Stimulated activated CD4-positive, alpha-beta T cell treated with anti-CD3 and anti-CD28 coated beads, Interleukin-2, amount 100 ng/mL, for 4 hours (primary cell): ENCODE measurements at places on chromosomes 7 and 10.

DNA sequence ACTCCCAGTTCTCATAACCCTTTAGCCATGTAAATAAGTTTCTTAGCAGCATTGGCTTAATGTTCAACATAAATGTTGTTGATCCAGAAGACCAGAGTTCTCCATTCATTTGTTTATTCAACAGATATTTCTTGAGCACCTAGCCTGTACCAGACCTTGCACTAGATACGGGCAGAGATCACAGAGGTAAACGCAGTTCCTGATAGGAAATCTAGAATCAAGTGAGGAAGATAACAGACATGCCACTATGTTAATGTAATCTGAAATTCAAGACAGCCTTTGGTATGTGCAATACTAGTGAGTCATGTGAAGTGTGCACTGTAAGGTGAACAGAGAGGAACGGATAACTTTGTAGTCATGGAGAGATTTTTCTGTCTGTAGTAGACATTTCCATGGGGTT lies 3.0 kb downstream of the BUB3 start:
- no peak for DNase-seq

DNA sequence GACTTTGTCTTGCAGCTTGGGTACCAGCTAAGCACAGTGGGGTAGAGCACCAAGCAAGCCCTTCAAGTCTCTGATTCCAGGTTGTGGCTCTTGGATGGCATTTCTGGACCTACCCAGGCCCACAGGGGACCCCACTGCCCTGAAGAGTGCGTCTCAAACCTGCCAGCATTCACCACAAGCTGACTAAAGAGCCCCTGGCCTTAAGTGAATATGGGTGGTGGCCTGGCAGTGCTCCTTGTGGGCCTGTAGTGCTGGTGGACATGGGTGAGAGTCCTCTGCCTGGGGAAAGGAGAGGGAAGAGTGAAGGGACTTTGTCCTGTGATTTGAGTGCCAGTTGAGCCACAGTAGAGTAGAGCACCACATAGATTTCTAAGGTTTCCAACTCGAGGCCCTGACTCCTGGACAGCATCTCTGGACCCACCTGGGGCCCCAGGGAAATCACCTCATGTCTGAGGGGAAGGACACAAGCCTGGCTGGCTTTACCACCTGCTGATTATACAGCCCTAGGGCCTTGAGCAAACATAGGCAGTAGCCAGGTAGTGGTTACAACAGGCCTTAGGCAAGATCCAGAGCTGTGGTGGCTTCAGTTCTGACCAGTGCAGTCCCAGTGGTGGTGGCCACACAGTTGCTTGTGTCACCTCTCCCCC lies 23.7 kb downstream of the GSDME start:
- DNase-seq, result no peak

- no peak for DNase-seq
Observed at GRCh38 chr7:152336754-152337368, 98.9 kb downstream of the KMT2C start.

- DNase-seq, result no peak
Observed at GRCh38 chr10:124226271-124227054, 133.1 kb upstream of the CHST15 start.

DNA sequence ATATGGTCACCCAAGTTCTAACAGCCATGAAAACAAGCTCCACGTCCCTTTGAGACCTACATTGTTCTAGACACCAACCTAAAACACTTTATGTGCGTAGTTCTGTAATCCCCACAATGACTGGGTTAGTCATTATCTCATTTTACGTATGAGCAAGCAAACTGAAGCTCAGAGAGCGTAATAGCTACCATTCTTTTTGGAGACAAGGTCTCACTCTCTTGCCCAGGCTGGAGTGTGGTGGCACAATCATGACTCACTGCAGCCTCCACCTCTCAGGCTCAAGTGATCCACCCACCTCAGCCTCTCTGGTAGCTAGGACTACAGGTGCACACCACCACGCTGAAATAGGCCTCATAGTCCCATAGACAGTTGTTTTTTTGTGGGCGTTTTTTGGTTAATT lies 10.5 kb downstream of the DAGLB start:
- DNase-seq, result no peak

DNA sequence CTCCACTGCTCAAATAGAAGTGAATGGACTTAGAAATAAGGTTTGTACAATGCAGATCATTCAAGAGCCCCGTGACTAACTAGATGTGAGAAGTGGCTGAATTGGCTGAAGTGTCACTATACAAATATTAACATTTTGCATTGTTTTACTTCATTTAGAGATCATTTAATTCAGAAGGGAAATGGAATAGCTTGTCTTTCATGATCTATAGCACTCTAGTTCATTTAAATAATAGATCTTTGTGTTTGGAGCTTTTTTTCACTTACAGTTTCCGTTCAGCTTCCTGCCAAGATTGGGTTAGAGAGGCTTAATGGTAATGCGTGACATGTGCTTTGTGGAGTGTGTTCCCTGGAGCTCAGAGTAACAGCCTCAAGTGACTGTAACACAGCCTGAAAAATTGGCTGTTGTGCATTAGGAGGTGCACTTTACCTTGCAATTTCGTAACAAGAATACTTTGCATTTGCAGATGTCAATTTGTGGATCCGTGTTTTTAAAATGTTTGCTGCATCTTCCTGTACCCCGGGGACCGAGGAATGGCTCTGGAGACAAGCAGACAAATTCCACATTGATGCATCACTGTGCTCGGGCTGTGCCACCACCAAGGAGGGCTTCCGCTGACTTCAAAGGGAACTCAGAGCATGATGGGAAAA lies 170.3 kb downstream of the NRP1 start:
- DNase-seq, result no peak

DNA sequence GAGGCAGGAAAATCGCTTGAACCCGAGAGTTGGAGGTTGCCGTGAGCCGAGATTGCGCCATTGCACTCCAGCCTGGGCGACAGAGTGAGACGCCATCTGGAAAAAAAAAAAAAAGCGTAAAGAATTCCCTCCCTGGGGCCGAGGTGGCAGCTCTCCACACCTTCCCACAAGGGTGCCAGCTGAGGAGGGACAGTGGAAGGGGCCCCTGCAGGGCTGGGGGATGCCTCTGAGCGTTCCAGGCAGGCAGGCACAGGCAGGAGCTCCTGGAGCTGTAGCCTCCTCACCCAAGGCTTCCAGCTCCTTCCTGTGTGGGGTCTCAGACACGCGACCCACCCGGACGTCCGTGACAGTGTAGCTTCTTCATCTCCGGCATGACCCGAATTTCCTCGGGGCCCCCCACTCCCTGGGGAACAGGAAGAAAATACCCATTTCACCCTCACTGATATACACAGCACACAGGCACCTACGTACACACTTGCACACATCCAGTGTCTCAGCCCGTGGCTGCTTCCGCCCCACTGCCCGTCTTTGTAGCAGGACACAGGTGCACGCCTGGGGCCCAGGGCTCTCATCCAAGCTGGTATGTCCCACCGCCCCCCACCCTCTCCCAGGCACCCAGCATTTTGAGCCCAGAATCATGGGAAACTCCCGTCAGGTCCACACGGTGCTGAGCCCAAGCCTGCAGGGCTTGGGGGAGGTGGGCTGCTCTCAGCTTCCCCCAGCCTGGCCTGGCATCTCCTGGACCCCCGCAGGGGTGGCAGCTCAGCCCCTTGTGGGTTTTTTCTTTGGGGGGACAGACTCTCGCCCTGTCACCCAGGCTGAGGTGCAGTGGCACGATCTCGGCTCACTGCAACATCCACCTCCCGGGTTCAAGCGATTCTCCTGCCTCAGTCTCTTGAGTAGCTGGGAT lies 25.7 kb downstream of the GRIFIN start:
- no peak for DNase-seq

- DNase-seq, result no peak
Observed at GRCh38 chr10:60208676-60209269, 180.9 kb downstream of the ANK3 start.

GRCh38 chr7:41786944-41787343 lies 84.1 kb upstream of the INHBA start:
- DNase-seq, result no peak

GRCh38 chr7:95316588-95316987 lies 7.7 kb downstream of the PON1 start:
- no peak for DNase-seq

- DNase-seq, result no peak
Observed at GRCh38 chr7:35430547-35431153, 176.8 kb upstream of the TBX20 start.

DNA sequence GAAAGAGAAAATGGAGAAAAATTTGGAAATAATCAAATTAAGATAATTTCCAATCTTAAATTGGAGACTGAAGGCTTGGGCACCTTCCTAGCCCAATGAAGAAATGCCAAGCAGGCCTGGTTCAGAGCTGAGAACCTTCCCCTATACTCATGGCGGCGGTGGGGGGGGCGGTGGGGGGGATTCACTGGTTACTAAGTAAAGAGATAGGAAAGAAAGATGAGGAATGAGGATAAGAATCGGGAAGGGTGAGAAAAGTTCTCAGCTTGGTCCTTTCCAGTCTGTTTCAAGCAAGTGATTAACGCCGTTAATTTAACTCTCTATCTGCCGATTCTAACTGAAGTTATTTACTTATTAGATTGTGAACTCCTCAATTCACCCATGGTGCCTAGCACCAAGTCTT lies 41.5 kb downstream of the DPY19L1 start:
- no peak for DNase-seq

DNA sequence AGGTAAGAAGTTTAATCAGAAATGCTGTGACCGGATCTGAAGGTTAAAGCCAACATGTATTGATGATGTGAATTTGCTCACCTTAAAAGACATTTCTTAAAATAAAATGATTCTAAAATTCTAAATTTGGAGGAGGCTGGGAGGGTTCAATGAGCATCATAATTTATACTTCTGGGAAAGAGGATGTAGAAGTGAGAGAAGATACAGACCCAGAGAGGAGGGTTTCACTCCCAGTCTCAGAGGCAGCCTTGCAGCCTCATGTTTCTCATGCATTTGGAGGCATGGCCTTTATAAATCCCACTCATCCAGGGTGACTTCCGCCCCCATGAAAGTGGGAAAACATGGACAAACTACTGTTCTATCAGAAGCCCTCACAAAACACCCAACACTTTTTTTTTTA lies 305.6 kb upstream of the PITRM1 start:
- no peak for DNase-seq

GRCh38 chr7:91265693-91266066 lies 1.4 kb downstream of the FZD1 start:
- no peak for DNase-seq

GRCh38 chr10:72459301-72459700 lies 104.6 kb upstream of the DNAJB12 start:
- DNase-seq, result no peak

DNA sequence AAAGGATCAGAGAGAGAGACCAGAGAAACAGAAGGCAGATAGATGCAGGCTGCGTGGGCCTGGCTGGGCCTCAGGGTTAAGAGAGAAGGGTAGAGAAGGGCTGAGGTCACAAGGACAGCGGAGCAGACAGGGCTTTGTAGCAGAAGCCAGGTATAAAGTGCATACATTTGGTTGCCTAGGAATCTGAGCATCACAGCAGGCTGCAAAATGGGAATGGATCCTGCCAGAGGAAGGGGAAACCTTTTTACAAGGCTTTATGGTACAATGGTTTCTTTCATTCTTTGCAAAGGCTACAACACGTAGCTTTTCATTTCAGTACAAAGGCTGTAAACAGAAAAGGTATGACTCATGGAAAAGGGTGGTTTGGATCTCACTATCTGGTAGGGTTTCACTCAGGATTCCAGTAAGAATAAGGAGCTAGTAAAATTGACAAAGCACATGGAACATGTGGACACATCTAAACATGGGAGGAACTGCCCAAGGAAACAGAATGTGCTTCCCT lies 275.1 kb downstream of the DOCK4 start:
- no peak for DNase-seq

GRCh38 chr10:51321980-51322379 lies 247.7 kb downstream of the PRKG1 start:
- DNase-seq, result no peak

DNA sequence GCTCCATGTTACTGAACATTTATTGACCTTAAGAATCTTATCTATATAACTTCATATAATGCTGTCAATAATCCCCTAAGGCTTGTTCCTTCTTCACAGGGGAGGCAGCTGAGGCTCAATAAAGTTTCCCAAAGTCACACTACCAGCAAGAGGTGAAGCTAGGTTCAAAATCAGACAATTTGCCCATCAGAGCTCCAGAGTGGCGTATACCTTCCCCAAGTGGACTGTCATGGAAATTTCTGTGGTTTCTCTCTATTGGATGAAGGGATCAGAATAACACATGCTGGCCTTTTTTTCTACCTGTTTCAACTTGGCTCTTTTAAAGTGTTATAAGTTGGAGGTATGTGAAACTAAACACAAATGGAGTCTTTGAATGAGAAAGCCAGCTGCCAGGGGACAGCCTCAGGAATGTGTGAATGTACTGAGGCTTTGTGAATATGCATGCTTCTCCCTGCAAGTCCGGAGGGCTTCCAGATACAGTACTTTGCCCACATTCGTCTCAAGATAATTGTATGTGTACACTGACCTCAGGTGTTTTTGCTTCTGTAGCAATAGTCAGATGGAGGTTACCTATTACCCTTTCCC lies 656.3 kb upstream of the CELF2 start:
- DNase-seq, result no peak

- no peak for DNase-seq
Observed at GRCh38 chr7:72307566-72307965, 104.6 kb downstream of the CALN1 start.

- DNase-seq, result no peak
Observed at GRCh38 chr7:25481891-25482290, 253.6 kb upstream of the NPVF start.

GRCh38 chr10:132479024-132479602 lies 58.5 kb upstream of the INPP5A start:
- DNase-seq, result no peak

GRCh38 chr10:61169294-61169693 lies 225.3 kb upstream of the RHOBTB1 start:
- no peak for DNase-seq

- no peak for DNase-seq
Observed at GRCh38 chr10:123259081-123259480, 104.9 kb downstream of the BUB3 start.

- DNase-seq, result peak; percentile 15
Observed at GRCh38 chr7:25028370-25029021, 48.5 kb upstream of the OSBPL3 start.

DNA sequence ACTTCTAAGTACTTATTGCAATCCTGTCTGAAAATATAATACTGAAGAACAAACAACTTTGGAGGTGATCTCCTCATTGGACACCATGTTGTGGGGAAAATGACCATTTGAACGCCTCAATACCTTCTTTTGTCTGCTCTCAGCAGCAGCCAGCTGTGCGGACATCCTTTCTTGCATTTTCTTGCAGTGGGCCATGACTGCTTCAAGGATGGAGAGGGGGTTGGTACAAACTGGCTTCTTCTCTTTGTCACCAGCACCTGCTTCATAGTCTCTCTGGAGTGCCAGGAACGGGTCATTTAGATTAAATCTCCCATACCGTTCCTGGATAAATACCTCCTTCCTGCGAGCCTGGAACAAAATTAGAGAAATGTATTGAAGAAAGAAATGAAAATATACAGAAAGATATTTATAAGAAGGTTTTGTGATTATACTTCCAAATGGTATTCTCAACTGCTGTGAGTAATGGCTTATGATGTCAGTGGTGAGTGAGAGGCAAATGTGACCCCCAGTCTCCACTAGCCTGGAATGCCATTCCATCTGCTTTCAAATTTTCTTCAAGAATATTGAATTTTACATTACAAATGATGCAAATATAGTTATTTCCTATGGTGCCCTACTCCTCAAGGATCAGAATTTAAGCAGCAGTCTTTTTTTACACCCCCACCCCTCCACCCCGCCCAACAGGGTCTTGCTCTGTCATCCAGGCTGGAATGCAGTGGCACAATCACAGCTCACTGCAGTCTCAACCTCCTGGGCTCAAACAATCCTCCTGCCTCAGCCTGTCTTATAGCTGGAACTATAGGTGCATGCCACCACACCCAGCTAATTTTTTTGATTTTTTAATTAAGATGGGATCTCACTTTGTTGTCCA lies 62.4 kb downstream of the CTTNBP2 start:
- DNase-seq, result no peak
